Spleen (tissue), 13 donors: ENCODE measurements at places on chromosomes 12 and 14. TPM values are rescaled to one million over a fixed set of nuclear protein-coding genes. Genes with fewer than 3 reads are reported as not detected.

Gene GDF3
- 0.87 TPM for total RNA-seq

Gene IL22
- not detected for total RNA-seq

Gene SPTB
- total RNA-seq = 9.8 TPM

Gene AQP6
- total RNA-seq = not detected

DNA sequence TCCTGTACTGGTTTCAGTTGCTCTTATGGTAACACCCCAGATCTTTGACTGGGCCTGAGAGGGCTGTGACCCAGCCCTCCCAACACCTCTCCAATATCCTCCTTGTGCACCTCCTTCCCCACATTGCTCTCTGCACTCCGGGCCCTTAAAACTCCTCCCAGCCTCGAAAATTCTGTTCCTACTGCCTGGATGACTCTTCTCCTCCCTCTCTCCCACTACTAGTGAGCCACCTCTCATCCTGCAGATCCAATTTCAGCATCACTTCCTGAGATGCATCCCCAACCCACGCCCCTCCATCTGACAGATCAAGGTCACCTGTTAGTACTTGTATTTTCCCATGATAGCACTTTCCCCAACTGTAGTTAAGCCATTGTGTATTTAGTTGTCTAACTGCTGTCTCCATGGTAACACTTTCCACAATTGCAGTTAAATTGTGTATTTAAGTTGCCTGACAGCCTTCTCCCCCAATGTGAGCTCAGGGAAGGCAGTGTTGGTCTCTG, 11.5 kb upstream of the NT5DC3 start:
- no peak overlapping the region for H3K4me3 ChIP-seq
- no peaks in the 10 kb centered on the region for H3K36me3 ChIP-seq

DNA sequence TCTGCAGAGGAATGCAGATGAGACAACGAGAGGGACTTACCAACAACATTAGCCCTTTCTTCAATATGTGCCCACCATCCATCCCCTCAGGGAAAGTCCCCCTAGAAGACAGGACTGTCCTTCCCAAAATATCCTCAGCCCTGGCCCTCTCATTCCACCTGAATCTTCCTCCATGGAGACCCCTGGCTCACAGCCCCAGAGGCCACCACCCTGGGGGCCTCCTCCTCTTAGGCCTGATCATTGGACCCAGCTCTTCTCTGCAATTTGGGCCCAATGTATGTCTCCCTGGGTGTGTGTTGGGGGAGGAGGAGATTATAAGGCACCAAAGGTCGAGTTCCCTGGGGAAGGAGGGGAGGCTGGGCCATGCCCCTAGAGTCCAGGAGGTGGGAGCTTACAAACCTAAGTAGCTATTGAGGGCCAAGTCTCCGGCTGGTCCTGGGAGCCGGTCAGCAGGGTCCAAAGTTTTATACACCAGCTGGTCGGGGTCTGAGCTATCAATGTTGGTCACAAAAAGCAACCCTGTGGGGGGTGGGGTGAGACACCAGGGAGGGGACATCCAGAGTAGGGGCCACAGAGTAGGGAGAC, 8.1 kb downstream of the ITGA7 start:
- no peaks in the 10 kb centered on the region for H3K4me1 ChIP-seq
- H3K36me3 ChIP-seq = no peaks in the 10 kb centered on the region
- H3K4me3 ChIP-seq = no peak overlapping the region
- no peaks in the 10 kb centered on the region for H3K27me3 ChIP-seq
- DNase-seq = peak; percentile 55

- H3K27ac ChIP-seq = no peak overlapping the region
- peaks cover 76% of the 10 kb centered on the region for H3K4me1 ChIP-seq
- DNase-seq = no peak
- H3K4me3 ChIP-seq = no peak overlapping the region
Measured at GRCh38 chr12:47712171-47712570, 6.3 kb upstream of the RPAP3 start.

- H3K4me1 ChIP-seq = peaks cover 56% of the 10 kb centered on the region
- peak overlapping the region; percentile 74 for H3K27ac ChIP-seq
- H3K27me3 ChIP-seq = no peaks in the 10 kb centered on the region
- H3K36me3 ChIP-seq = no peaks in the 10 kb centered on the region
Measured at GRCh38 chr12:89389755-89390661, 37.7 kb upstream of the DUSP6 start.

- no peak for DNase-seq
- no peaks in the 10 kb centered on the region for H3K36me3 ChIP-seq
- H3K4me1 ChIP-seq = no peaks in the 10 kb centered on the region
Measured at GRCh38 chr12:47145188-47145587, 65.4 kb upstream of the AMIGO2 start.

DNA sequence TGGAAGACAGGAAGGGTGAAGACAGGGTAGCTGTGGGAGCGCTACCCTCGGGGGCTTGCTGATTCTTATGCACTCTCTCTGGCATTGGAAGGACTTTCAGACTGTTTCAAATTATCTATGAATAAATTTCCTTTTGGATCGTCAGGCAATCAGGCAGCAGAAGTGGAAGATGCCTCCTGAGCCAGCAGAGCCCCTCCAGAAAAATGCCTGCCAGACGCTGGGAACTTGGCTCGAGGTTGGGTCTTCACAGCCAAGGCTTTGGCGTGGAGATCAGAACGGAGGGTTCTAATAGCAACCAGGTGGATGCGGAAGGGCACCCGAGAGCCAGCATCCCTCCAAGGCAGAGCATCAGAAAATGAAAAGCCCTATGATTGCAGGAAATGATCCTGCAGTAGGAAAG, 119.2 kb upstream of the RFLNA start:
- no peak for DNase-seq
- H3K27ac ChIP-seq = peak overlapping the region; percentile 59
- H3K36me3 ChIP-seq = no peaks in the 10 kb centered on the region
- no peaks in the 10 kb centered on the region for H3K4me1 ChIP-seq
- no peaks in the 10 kb centered on the region for H3K27me3 ChIP-seq
- no peak overlapping the region for H3K4me3 ChIP-seq

GRCh38 chr12:67107751-67108269, 161.3 kb upstream of the CAND1 start:
- no peak for DNase-seq
- H3K27ac ChIP-seq = no peak overlapping the region
- no peaks in the 10 kb centered on the region for H3K27me3 ChIP-seq
- no peak overlapping the region for H3K4me3 ChIP-seq
- no peaks in the 10 kb centered on the region for H3K36me3 ChIP-seq

DNA sequence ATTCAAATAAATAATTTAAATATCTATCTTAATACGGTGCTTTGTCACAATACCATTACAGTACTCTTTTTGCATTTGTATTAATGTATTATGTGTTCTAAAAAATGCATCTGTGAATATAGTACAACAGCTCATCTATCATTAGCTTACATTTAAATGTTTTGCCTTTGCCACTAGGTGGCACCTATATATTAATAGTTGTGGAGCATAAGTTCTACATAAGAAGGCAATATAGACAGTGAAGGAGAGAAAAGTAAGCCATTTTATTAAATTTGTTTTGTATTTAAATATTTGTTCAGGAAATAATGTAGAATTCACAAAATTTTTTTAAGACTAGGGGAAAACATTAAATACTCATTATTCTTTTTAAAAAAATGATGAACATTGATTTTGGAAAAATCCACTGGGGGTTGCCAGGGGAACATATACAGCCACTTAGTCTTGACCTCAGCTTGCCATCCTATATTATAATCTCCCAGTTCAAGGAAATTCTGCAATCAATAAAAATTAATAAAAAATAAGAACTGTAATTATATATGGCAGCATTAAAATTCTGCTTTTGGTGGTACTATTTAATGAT, 9.8 kb downstream of the CCER1 start:
- no peaks in the 10 kb centered on the region for H3K4me1 ChIP-seq
- no peaks in the 10 kb centered on the region for H3K27me3 ChIP-seq
- H3K36me3 ChIP-seq = no peaks in the 10 kb centered on the region
- no peak overlapping the region for H3K27ac ChIP-seq

GRCh38 chr14:50069325-50069724, 47.0 kb downstream of the VCPKMT start:
- no peak overlapping the region for H3K4me3 ChIP-seq
- no peaks in the 10 kb centered on the region for H3K27me3 ChIP-seq
- H3K4me1 ChIP-seq = peaks cover 11% of the 10 kb centered on the region
- no peak overlapping the region for H3K27ac ChIP-seq
- no peaks in the 10 kb centered on the region for H3K36me3 ChIP-seq

- H3K36me3 ChIP-seq = peaks cover 1% of the 10 kb centered on the region
- no peak overlapping the region for H3K4me3 ChIP-seq
- DNase-seq = no peak
Measured at GRCh38 chr12:111434049-111434448, 28.3 kb downstream of the SH2B3 start.

DNA sequence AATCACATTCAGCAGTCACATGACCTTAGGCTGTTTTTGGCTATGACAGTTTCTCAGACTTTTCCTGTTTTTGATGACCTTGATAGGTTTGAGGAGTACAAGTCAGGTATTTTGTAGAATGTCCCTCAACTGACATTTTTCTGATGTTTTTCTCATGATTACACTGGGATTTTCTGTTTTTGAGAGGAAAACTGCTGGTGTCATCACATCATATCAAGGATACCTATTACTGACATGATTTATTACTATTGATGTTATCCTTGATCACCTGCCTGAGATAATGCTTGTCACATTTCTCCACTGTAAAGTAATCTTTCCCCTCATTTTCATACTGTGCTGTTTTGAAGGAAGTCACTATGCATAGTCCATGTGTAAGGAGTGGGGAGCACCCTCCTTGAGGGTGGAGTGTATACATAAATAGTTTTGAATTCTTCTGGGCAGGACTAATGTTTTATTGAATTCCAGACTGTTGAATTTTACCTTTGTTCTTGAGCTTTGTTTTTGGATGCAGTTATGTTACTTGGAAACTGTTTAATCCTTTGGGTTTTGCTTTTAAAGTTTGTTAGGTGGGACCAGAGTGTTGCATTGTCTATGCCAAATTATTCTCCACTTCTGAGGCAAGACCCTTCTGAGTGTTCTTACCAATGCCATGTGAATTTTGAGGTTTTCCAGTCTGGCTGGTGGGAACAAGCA, 444.5 kb upstream of the FAR2 start:
- no peaks in the 10 kb centered on the region for H3K27me3 ChIP-seq
- no peak overlapping the region for H3K27ac ChIP-seq
- H3K4me1 ChIP-seq = no peaks in the 10 kb centered on the region
- no peaks in the 10 kb centered on the region for H3K36me3 ChIP-seq
- no peak overlapping the region for H3K4me3 ChIP-seq

DNA sequence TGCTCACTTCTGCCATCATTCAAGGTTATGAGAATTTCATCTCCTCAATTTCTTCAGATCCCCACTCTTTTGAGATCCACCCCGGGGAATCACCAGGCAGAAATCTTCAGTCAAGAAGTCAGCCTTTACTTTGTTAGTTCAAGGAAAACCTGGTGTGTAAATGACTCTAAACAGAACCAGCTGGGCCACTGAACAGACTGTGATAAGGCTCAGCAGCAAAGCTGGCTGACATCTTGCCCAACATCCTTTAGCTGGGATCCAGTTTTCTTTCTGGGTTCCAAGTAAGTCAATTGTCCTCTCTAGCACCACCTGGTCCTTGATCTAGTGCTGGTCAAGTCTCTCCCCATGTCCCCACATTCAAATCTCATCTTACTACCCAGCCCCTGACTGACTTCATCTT, 11.6 kb downstream of the CLMN start:
- no peak overlapping the region for H3K27ac ChIP-seq
- peaks cover 12% of the 10 kb centered on the region for H3K4me1 ChIP-seq
- DNase-seq = no peak
- no peaks in the 10 kb centered on the region for H3K27me3 ChIP-seq

DNA sequence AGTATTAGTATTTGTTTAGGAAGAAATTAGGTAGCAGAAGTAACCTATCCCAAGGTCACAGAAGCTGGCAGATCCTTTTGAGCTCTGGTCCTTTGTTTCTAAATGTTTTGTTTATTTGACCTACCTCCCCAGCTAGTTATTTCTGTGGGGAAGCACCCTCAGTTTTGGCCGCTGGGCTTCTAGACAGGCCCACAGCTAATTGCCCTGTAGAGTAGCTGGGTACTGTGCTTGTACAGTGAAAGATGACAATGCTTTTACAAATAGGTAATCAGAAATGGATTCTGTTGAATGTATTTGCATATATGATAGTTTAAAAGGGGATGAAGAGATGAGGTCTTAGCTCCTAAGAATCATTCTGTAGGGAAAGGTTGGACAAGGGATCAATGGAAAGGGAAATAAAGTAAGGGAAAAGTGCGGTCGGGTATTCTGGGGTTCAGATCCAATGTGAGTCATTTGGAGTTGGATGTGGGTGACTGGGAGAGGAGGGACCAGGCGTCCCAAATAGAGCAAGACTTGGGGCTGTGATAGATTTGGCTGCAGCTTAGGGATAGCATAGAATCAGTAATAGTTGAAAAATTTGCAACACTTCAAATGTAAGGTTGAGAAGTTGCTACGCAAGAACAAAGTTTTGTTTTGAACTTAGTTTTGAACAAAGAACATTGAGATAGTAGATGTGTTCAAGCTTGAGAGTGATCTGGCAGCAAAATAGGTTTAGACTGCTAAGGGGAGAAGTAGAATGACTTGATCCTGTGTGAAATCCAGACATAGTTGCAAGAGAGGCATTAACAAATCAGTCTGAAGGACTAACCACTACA, 3.6 kb downstream of the NUDT4 start:
- peaks cover 33% of the 10 kb centered on the region for H3K4me1 ChIP-seq
- no peaks in the 10 kb centered on the region for H3K36me3 ChIP-seq
- no peak overlapping the region for H3K27ac ChIP-seq
- peak overlapping the region; percentile 3 for H3K4me3 ChIP-seq
- DNase-seq = no peak
- no peaks in the 10 kb centered on the region for H3K27me3 ChIP-seq

DNA sequence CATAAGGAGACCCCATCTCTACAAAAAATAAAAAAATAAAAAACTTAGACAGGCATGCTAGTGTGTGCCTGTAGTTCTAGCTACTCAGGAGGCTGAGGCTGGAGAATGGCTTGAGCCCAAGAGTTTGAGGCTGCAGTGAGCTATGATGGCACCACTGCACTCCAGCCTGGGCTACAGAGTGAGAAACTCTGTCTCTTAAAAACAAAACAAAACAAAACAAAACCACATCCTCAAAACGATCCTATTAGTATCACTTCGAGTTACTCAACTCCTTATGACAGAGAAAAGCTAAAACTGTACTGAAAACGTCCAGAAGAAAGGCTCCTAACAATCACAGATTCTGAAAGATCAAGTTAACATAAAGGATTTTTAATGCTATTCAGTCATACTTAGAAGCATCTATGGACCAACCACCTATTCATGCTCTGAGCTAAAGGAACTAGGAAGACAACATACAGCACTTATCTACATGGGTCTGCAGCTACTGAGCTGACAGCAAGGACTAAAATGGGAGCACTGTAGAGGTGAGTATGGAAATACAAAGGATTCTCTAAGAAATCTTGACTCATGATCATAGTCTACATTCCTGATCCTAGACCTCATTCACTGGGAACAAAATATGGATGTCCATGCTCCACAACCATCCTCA, 75.3 kb upstream of the DUSP6 start:
- H3K36me3 ChIP-seq = no peaks in the 10 kb centered on the region
- peak overlapping the region; percentile 30 for H3K4me3 ChIP-seq
- no peaks in the 10 kb centered on the region for H3K27me3 ChIP-seq
- peak overlapping the region; percentile 77 for H3K27ac ChIP-seq

GRCh38 chr14:22122829-22123560, 449.4 kb upstream of the OR4E1 start:
- H3K27me3 ChIP-seq = no peaks in the 10 kb centered on the region
- no peaks in the 10 kb centered on the region for H3K36me3 ChIP-seq
- H3K4me1 ChIP-seq = no peaks in the 10 kb centered on the region
- DNase-seq = no peak
- no peak overlapping the region for H3K4me3 ChIP-seq
- no peak overlapping the region for H3K27ac ChIP-seq
